Kidney (tissue), 22 donors: ENCODE measurements at places on chromosomes 5 and 9. TPM values are rescaled to one million over a fixed set of nuclear protein-coding genes. Genes with fewer than 3 reads are reported as not detected.

GRCh38 chr9:27599870-27600238, 26.6 kb upstream of the C9orf72 start:
- DNase-seq, result no peak

DNA sequence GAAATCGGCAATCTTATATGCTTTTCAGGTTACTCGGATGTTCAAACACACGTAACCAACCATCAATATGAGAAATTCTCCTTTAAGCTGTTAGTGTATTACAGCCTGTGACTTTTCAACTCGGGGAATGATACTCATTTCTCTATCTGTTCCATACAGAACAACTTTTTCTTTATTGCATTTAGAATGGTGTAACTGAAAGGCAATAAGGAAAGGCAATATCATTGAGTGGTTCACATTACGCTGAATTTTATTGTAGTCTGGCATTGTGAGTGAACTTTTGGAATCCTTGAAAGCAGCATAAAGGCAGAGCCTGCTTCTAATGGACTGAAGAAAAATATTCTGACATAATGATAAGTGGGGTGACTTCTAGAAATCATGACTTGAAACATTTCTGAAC, 54.4 kb upstream of the MEF2C start:
- DNase-seq, result no peak

- peak; percentile 0 for DNase-seq
These were observed 30.3 kb downstream of the ADAMTS6 start for GRCh38 chr5:65451436-65451835.

Gene LCN15
- polyA plus RNA-seq, result not detected

Gene UGT3A1
- polyA plus RNA-seq, result 37.5 TPM

Gene TMEM232
- polyA plus RNA-seq, result 4.8 TPM

DNA sequence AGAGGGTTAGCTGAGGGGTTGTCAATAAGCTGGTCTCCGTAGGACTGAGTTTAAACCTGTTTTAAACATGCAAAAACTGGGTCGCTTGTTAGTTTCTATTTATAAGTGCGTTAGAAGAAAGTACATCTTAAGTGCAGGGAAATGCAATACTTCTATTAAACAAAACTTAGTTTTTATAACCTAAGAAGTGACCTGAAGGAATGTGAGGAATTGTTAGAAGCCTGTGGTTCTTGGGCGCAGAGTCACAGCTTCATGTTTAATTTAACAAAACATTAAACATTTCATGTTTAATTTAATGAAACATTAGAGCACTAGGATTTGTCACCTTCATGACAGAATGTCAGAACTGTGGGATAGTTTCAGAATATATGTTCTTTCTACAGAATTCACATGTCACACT, 469.2 kb upstream of the WWC1 start:
- peak; percentile 74 for DNase-seq
